ENCODE measurements at places on chromosomes 3 and 15. TPM values are rescaled to one million over a fixed set of nuclear protein-coding genes. Genes with fewer than 3 reads are reported as not detected.

ETV5 gene
- total RNA-seq: 22.8 TPM

TUSC7 gene
- total RNA-seq: not detected

- no peak overlapping the region for H3K4me3 ChIP-seq
- H3K4me1 ChIP-seq: peaks cover 61% of the 10 kb centered on the region
- no peaks in the 10 kb centered on the region for H3K27me3 ChIP-seq
- no peak overlapping the region for H3K27ac ChIP-seq
- no peaks in the 10 kb centered on the region for H3K36me3 ChIP-seq
Observed at GRCh38 chr3:177060492-177060891, 136.8 kb downstream of the TBL1XR1 start.

DNA sequence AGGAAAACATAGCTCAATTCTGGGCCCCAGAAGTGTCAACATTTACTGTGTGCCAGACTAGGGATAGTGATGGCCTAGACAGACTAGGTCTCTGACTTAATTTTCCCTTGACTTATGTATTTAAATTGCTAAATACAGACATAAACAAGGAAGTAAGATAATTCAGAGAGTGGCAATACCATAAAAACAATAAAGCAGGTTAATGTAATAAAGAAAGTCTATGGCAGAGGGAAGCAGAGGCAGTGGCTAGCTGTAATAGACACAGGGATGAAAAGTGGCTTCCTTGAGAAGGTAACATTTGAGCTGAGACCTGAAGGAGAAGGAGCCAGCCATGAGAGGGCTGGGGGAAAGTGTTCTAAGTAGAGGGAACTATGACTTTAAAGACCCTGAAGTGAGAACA is 95.7 kb downstream of the TNIK start:
- no peak for DNase-seq
- H3K27me3 ChIP-seq: no peaks in the 10 kb centered on the region
- no peaks in the 10 kb centered on the region for H3K36me3 ChIP-seq
- no peak overlapping the region for H3K4me3 ChIP-seq

- H3K36me3 ChIP-seq: no peaks in the 10 kb centered on the region
- H3K4me1 ChIP-seq: no peaks in the 10 kb centered on the region
- H3K27me3 ChIP-seq: no peaks in the 10 kb centered on the region
- no peak overlapping the region for H3K27ac ChIP-seq
Observed at GRCh38 chr15:96893159-96893906, 562.8 kb downstream of the NR2F2 start.

- H3K36me3 ChIP-seq: no peaks in the 10 kb centered on the region
- DNase-seq: no peak
- no peaks in the 10 kb centered on the region for H3K27me3 ChIP-seq
- H3K27ac ChIP-seq: no peak overlapping the region
- no peaks in the 10 kb centered on the region for H3K4me1 ChIP-seq
Observed at GRCh38 chr3:45908761-45909160, 22.4 kb downstream of the CCR9 start.

- no peaks in the 10 kb centered on the region for H3K4me1 ChIP-seq
- peaks cover 62% of the 10 kb centered on the region for H3K36me3 ChIP-seq
- no peak for DNase-seq
- no peak overlapping the region for H3K27ac ChIP-seq
- H3K27me3 ChIP-seq: no peaks in the 10 kb centered on the region
Observed at GRCh38 chr15:30929064-30929669, 25.5 kb downstream of the FAN1 start.
